Fibroblast of skin of abdomen (primary cell): ENCODE measurements at places on chromosomes 6 and 20.

DNA sequence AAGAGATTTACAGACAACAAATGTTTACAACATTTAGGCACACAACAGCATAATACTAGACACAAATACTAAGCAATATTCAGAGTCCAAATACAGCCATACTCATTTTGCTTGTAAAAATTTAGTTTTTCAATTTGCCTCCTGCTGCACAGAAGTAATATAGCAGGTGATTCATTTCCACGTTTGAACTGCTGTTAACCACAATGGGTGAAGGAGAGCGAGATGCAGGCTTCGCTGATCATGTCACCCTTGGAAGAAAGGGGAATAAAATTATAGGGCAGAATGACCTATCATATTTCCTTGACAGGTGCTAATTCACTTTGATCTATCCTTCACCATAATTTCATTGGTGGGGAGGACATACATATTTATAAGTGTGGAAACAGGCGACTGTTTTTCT, 643.8 kb upstream of the AGPAT4 start:
- DNase-seq = peak; percentile 36

DNA sequence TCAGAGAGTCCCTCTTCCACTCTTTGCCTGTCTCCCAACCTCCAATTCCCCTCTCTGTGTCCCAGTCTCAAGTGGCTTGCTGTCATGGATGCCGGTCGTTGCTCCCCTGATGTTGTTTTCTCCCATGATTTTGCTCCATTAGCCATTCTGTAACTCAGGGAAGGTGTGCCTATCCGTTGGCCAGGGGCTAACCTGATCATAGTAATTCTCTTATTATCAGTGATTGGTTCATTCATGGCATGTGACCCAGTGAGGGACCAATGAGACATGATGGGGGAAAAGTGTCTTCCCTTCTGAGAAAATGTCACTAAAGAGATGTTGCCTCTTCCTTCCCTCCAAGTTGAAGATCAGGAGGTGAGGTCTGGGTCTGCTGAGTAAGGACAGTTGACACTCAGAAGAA, 214.5 kb downstream of the FARS2 start:
- no peak for DNase-seq

DNA sequence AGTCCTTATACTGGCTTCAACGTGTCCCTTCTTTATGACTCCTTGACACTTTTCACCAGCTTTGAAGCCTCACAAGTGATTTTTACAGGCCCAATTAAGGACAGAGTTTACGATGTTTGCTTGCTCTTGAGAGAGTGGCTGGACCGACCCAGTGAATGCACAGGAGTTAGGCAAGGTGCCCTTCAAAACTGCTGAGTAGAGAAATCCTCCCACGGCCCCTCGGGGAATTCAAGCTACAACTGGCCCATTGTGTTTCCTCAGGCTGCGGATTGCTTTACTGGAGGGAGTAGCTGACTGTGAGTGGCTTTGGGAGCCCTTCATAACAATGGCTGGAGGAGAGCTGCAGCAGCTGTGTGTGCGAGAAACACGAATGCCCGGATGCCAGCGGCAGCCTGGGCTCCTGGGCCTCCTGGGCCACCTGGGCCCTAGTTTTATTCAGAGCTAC, 50.0 kb downstream of the SGK1 start:
- DNase-seq = no peak

- DNase-seq = no peak
Observed at GRCh38 chr6:32858194-32858593, 4.2 kb downstream of the PSMB9 start.

- no peak for DNase-seq
Observed at GRCh38 chr20:20255099-20255498, 112.8 kb upstream of the INSM1 start.

DNA sequence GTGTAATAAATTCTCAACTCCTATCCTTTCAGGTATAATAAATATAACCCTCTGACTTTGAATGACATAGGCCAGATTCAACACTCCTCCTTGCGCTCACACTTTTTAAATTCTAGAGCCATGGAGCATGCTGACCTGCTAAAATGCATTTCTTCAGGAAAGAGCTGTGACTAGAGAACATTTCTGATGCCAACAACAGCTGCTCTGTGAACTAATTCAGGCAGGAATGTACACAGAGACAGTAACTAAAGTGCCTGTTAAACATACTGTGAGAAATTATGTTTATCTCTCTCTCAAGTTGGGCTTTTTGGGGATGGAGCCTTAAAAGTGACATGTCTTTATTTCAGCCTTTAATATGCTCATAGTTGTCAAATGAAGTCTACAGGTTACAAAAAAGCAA, 8.3 kb downstream of the NHSL1 start:
- DNase-seq = no peak

DNA sequence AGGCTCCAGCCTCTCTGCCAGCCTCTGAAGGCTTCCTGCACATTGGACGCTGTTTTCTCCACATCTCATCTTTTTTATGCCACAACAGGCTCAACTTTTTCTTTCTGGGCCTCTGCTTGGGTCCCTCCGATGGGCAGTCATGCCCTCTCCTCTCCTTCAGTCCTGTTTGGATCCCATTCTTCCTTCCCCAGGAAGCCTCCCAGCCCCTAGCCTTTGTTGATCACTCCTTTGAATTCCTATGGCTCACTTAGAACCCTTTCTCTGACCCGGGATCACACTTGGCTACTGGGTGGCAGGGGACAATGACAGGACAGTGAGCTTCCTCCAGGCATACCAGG, 4.5 kb downstream of the SLA2 start:
- no peak for DNase-seq

- peak; percentile 72 for DNase-seq
Observed at GRCh38 chr6:156977527-156978291, 200.5 kb downstream of the ARID1B start.

GRCh38 chr20:51132279-51132678, 109.4 kb upstream of the KCNG1 start:
- DNase-seq = no peak

DNA sequence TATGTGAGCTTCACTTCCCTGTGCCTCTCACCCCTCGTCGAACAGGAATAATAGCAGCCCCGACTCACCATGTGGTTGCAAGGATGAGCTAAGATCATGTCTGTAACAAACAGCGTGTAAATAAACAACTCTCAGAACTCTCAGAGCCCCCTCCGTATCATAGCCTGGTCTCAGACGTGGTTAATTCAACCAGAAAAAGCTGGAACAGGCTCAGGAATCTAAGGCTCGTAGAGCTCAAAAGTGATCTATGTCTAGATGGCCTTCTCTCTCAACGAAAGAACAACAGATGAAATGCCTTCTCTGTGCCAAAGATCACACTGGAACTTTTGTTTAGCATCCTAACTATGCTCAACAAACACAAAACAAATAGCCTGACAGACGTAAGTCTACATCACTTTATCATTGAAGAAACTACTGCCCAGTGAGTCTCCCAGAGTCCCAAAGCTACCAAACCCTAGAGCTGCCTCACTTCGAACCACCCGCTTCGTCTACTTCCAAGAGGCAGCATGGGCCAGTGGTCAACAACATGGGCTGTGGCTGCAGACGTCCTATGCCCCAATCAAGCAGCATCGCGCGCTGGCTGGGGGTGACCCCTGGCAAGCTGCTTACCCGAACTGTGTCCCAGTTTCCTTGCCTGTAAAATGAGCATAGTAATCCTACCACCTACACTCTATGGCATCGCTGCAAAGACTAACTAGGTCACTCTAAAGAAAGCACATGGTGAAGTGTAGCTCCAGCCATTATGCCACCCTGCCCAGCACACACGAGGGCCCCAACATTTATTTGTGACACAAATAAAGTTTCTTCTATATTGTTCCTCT, 35.1 kb downstream of the NFATC2 start:
- DNase-seq = peak; percentile 49

GRCh38 chr6:16403831-16404230, 165.4 kb downstream of the GMPR start:
- no peak for DNase-seq

- DNase-seq = peak; percentile 41
Observed at GRCh38 chr6:11236076-11236750, 3.7 kb upstream of the NEDD9 start.

- DNase-seq = no peak
Observed at GRCh38 chr6:124524491-124525200, 437.6 kb upstream of the RNF217 start.

DNA sequence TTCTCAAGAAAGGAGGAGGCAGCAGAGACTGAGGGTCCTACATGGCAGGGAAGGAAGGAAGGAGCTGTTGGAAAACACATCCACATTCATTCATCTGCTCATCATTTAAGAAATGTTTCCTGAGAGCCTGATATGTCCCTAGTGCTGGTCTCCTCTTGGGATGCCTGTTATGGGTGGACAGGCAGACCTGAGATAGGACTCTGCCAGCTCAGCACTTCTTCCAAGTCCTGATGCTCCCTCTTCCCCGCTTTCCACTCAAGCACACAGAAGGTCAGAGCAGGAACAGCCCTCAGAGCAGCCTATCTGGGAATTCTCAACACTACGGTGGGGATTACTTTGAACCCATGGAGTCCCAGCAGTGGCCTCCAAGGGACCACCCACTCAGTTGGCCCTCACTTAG, 8.0 kb upstream of the SIRPD start:
- no peak for DNase-seq

DNA sequence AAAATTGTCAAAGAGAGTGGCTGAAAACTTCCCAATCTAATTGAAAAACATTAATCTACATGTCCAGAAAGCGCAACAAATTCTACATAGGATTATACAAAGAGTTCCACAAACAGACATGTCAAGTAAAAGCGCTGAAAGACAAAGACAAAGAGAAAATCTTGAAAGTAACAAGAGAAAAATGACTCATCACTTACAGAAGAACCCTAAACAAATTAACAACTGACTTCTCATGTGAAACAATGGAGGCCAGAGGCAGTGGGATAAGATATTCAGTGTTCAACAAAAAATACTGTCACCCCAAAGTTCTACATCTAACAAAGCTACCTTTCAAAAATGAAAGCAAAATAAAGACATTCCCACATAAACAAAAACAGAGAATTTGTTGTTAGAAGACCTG, 2.0 kb upstream of the POM121L2 start:
- no peak for DNase-seq

DNA sequence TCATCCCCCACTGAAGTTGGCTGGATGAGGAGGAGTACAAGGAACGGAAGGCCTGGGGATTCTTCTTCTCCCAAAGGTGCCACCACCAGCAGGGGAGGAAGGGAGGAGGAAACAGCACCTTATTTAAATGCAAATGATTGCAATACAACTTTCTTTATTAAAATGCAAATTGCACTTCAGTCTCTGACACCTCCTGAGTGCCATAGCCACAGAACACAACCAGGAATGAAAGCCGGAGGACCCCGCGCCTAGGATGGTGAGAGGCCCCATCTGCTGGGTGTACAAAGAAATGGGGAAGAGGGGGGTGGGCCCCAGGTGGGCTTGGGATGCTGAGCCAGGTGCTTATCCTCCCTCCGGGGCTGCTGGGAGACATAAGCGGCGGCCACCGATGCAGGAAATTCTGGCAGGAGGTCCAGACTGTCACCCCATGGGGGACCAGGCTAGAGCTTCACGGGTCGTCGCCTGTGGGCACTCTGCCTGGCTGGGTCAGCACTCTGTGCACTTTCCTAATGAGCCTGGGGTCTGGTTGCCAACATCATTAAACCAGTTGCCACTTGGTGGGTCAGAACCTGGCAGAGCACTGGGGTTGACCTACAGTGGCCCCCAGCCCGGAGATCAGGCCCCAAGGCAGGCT, 154.2 kb upstream of the MLN start:
- no peak for DNase-seq

GRCh38 chr6:100877851-100878250, 3.3 kb downstream of the ASCC3 start:
- no peak for DNase-seq

DNA sequence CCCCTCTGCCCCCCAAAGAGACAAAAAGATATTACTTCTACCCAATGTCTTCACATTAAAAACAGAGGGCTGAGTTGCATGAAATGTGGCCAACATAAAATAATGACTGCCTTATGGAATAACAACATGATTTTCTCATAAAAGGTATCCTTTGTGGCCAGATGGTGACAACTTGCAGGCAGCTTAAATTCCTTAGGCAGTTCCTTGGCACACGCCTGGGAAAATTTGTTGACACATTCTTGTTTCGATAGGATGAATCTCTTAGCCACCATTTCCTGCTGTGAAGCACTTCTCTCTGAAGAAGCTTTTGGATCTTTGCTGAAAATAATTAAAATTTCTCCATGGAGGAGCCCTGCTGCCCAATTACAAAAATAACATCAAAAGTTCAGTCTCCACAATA, 109.0 kb upstream of the COL21A1 start:
- peak; percentile 56 for DNase-seq
